ENCODE measurements at places on chromosomes 11 and 22. TPM values are rescaled to one million over a fixed set of nuclear protein-coding genes. Genes with fewer than 3 reads are reported as not detected.

- H3K27ac ChIP-seq, result no peak overlapping the region
- H3K4me1 ChIP-seq, result no peaks in the 10 kb centered on the region
- H3K4me3 ChIP-seq, result no peak overlapping the region
These were observed 23.5 kb downstream of the MUC6 start for GRCh38 chr11:1012740-1013630.

GRCh38 chr22:46240907-46241306, 9.2 kb downstream of the CDPF1 start:
- no peak overlapping the region for H3K27ac ChIP-seq
- H3K36me3 ChIP-seq, result peaks cover 7% of the 10 kb centered on the region
- no peak overlapping the region for H3K4me3 ChIP-seq
- H3K27me3 ChIP-seq, result no peaks in the 10 kb centered on the region

GRCh38 chr11:78212586-78213371, 24.1 kb downstream of the USP35 start:
- no peaks in the 10 kb centered on the region for H3K27me3 ChIP-seq
- no peak overlapping the region for H3K4me3 ChIP-seq
- no peaks in the 10 kb centered on the region for H3K4me1 ChIP-seq
- DNase-seq, result no peak

- peak overlapping the region; percentile 84 for H3K27ac ChIP-seq
- DNase-seq, result no peak
- no peaks in the 10 kb centered on the region for H3K36me3 ChIP-seq
These were observed 188.0 kb downstream of the MAML2 start for GRCh38 chr11:96154802-96155520.

- DNase-seq, result no peak
- H3K4me3 ChIP-seq, result no peak overlapping the region
- no peaks in the 10 kb centered on the region for H3K36me3 ChIP-seq
- H3K4me1 ChIP-seq, result peaks cover 3% of the 10 kb centered on the region
These were observed 96.6 kb downstream of the COMMD9 start for GRCh38 chr11:36192425-36193289.

GRCh38 chr11:104075706-104076105, 39.3 kb downstream of the DDI1 start:
- no peaks in the 10 kb centered on the region for H3K27me3 ChIP-seq
- H3K4me1 ChIP-seq, result no peaks in the 10 kb centered on the region
- H3K4me3 ChIP-seq, result no peak overlapping the region

DNA sequence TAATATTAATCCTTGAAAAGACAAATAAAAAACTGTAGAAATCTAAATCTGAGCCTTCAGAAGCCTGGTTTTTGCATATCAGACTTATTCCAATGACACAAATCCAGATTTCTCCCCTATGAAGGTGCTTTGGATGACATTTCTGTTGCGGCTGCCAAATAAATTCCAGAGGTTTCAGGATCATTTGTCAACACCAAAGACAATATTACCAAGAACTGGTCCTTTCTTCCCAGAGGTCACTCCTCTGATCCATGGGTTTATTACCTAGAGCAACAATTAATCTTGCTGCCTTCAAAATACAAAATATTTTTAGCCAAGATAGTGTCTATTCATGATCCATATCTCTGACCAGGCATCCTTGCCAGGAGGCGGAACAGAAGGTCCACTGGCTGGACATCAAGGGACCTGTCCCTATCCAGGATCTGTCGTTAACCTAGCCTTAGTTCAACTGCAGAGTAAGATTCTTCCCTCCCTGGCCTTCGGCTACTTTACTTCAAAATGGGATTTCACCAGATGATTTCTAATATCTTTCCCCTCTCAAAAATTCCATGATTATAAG, 4.9 kb downstream of the CADM1 start:
- no peak overlapping the region for H3K4me3 ChIP-seq
- H3K36me3 ChIP-seq, result no peaks in the 10 kb centered on the region
- no peak for DNase-seq
- peaks cover 2% of the 10 kb centered on the region for H3K27me3 ChIP-seq
- H3K4me1 ChIP-seq, result peaks cover 10% of the 10 kb centered on the region

DNA sequence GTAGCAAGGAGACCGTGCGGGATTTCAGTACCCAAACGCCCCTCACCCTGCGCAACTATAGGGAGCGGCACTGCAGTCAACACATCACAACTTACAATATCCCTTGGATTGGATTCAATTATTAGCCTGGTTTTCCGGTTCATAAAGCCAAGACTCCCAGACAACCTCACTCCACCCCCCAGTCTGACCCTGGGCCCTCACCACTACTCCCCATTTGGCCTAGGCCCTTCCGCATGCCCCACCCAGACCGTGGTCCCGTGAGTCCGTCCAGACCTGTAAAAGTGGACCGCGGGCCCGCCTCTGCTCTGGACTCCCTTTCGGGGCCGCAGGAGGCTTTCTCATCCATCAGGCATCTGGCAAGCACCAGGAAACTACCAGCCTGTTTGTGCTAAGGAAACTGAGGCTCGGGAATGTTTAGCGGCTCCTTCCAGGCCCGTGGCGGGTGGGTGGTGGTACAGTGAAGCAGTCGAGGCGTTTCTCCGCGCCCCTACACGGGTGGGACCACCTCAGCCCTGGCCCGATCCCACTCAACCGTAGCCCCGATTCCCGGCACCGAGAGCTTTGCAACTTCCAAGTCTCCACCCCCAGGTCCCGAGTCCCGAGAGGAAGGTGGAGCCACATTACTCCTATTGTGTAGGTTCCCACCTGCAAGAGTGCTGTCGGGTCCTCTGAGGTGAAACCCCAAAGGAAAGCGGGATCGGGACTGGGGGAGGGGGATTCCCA, 679 bp upstream of the DPP3 start:
- H3K27me3 ChIP-seq, result no peaks in the 10 kb centered on the region
- H3K4me3 ChIP-seq, result peak overlapping the region; percentile 73
- no peaks in the 10 kb centered on the region for H3K4me1 ChIP-seq
- peaks cover 9% of the 10 kb centered on the region for H3K36me3 ChIP-seq

DNA sequence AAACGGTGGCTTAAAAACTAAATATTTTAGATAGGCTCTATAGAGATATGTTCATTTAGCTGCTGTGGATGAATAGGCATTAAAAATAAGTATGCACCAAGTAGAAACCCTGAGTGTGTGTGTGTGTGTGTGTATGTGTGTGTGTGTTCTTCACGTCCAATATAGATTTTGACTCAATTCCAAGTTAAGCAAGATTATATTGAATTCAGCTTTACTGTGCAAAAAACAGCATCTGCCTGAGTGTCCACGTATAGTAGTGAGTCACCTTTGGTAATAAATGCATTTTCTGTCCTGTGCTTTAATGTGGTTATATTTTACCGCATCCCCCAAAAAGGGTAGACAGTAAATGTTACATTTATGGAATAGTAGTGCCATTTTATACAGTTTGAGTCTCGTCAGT, 71.2 kb downstream of the PDHX start:
- H3K36me3 ChIP-seq, result peaks cover 5% of the 10 kb centered on the region
- peak; percentile 39 for DNase-seq
- no peak overlapping the region for H3K4me3 ChIP-seq
- peaks cover 3% of the 10 kb centered on the region for H3K4me1 ChIP-seq
- no peaks in the 10 kb centered on the region for H3K27me3 ChIP-seq

DNA sequence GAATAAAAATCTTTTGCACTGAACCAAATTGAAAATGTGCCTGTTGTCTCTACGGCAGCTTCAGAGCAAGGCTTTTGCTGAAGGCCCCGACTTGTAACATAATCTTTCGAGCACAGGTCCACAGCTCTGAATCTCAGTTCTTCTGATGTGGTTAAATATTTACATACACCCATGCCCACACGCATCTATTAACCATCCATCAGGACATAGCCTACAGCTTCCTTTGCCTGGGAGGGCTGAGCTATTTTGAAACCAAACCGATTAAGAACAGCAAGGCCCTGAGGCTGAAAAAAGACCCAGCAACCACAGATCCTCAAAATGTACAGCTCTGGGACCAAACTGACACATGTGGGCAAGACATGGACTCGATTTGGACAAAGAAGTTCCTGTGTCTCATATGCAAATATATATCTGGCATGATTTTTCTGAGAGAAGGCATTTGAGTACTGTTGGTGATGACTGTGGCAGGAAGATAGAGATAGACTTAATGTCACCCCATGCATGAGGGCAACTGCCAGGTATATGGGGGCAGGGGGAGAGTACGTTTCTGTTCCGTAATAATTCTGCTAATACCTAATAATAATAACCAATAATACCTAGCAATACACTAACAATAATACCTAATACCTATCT, 322.7 kb upstream of the PLET1 start:
- no peak for DNase-seq
- H3K27me3 ChIP-seq, result no peaks in the 10 kb centered on the region
- no peak overlapping the region for H3K27ac ChIP-seq
- H3K4me3 ChIP-seq, result no peak overlapping the region

DNA sequence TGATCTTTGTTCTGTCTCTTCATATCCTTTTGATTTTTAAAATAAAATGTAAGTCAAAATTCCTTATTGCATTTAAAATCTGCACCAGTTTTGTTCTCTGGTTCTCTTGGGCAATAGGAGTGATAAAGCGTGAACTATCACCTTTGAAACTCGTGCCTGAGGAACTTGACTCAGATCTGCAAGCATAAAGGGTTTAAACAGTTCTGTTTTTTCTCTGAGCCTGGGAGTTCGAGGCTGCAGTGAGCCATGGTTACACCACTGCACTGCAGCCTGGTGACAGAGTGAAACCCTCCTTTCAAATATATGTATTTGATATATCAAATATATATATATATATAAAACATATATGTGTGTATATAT, 38.9 kb upstream of the CLMP start:
- H3K36me3 ChIP-seq, result no peaks in the 10 kb centered on the region
- no peak overlapping the region for H3K4me3 ChIP-seq
- no peak for DNase-seq
- no peak overlapping the region for H3K27ac ChIP-seq
- no peaks in the 10 kb centered on the region for H3K27me3 ChIP-seq

DNA sequence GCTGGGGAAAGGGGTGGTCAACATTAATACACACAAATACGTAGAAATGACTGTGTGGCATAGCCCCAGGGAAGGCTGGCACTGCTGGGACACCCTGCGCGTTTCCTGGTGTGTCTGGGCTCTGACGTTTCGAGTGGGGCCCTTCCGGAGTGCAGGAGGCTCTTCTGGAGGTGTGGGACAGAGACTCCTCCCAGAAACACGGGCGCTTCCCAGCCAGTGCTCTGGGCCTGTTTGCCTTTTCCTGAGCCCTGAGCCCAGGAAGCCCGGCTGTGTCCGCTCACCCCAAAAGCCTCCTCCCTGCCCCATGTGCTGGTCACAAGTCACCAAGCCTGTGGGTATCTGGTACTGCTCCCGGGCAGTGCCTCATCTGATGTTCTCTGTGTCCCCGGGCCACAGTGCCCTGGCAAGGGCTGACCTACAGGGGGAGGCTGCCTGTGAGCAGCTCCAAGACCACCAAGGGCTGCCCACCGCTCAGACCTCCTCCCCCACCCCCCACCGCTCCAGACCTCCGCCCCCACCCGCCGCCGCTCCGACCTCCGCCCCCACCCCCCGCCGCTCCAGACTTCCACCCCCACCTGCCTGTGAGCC, 1133.3 kb downstream of the BRD1 start:
- H3K27ac ChIP-seq, result no peak overlapping the region
- H3K36me3 ChIP-seq, result no peaks in the 10 kb centered on the region
- no peak for DNase-seq
- H3K4me1 ChIP-seq, result no peaks in the 10 kb centered on the region
- H3K4me3 ChIP-seq, result no peak overlapping the region

DNA sequence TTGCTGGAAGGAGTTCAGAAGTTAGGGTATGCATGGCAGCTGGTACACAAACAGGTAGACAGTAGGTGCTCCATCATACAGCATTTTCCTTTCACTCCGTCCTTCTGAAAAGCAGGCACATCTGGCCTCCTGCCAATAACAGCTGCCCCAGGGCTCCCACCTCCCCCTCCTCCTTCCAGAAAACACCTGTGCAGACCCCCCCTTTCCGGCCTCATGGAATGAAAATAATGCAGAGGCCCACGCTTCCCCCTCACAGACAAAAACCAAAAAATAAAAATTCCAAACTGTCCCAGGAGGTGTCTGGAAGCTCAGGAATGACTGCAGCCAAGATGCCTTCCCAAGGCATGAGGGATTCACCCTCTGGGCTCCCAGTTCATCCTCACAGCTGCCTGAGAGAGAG, 185.5 kb downstream of the MN1 start:
- no peak overlapping the region for H3K4me3 ChIP-seq
- H3K36me3 ChIP-seq, result no peaks in the 10 kb centered on the region
- no peak overlapping the region for H3K27ac ChIP-seq
- H3K4me1 ChIP-seq, result no peaks in the 10 kb centered on the region
- H3K27me3 ChIP-seq, result peaks cover 18% of the 10 kb centered on the region
- DNase-seq, result no peak

DNA sequence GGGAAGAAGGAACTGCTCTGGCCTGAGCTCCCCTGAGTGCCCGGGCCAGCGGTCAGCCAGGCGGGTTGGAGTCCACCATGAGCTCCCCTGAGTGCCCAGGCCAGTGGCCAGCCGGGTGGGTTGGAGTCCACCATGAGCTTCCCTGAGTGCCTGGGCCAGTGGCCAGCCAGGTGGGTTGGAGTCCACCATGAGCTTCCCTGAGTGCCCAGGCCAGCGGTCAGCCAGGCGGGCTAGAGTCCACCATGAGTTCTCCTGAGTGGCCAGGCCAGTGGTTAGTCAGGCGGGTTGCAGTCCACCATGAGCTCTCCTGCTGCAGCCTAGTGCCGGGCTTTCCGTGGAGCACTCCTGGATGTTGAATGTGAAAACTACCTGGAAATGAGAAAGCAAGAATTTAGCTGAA, 844.0 kb downstream of the TBC1D22A start:
- no peaks in the 10 kb centered on the region for H3K36me3 ChIP-seq
- H3K4me3 ChIP-seq, result no peak overlapping the region
- no peak for DNase-seq

DNA sequence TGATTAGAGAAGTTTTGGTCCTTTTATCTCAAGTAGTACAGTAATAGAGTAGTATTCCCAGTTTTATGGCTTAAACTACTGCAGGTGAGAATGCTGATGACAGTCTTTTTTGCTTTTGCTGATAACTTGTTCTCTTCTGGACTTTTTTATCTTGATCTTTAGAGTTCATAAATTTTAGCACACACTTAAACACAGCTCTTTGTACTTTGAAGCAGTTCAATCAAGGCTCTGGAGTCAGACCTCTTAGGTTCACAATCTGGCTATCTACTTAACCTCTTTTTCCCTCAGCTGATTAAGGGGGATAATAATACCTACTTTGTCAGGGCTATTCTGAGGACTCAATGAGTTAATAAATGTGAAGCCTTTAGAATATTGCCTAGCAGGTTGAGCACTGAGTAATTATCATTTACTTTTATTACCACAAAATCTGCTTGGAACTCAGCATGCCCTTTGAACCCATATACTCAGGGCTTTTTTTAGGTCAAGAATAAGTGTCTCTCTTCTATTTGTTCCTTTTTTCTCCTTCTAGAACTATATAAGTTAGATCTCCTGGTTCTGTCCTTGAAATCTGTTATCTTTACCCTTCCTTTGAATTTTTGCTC, 51.9 kb downstream of the CSTF3 start:
- no peaks in the 10 kb centered on the region for H3K27me3 ChIP-seq
- H3K36me3 ChIP-seq, result peaks cover 5% of the 10 kb centered on the region
- H3K27ac ChIP-seq, result no peak overlapping the region
- peaks cover 3% of the 10 kb centered on the region for H3K4me1 ChIP-seq
- no peak overlapping the region for H3K4me3 ChIP-seq
- no peak for DNase-seq

Gene HBG1
- 1.6 TPM for total RNA-seq

Gene DERL3
- total RNA-seq, result 15.1 TPM

Gene FZD4
- 24.3 TPM for total RNA-seq
